Sigmoid colon (tissue), 7 donors: ENCODE measurements at places on chromosomes 13 and 19. TPM values are rescaled to one million over a fixed set of nuclear protein-coding genes. Genes with fewer than 3 reads are reported as not detected.

The CILP2 gene
- total RNA-seq: not detected

The GGN gene
- not detected for total RNA-seq

The APOC1 gene
- total RNA-seq: 11.8 TPM

The LIPE gene
- total RNA-seq: 1.6 TPM

The SIGLEC12 gene
- not detected for total RNA-seq

The ZNF90 gene
- total RNA-seq: 2.8 TPM

The CYP2A7 gene
- 0.36 TPM for total RNA-seq

The INAFM1 gene
- total RNA-seq: 16.3 TPM

The NLRP5 gene
- not detected for total RNA-seq
